ENCODE measurements at places on chromosomes 11 and 22.

DNA sequence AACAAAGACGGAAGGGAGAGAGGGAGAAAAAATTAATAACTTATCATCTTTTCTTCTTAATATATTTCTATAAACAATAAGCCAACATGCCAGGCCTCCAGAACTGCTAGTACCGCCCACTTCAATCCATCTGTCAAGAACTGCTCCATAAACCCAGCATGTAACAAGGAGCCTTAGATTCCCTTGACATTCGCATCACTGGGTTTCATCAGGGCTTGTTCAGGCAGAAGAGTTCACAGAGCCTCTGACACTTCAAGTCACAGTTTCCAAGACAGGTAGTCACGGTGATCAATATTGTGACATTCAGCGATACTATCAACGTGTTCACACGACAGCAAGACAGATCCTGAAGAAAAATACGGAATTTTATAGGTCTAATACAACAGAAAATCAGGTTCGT lies 61.7 kb downstream of the LARGE2 start:
- DNase-seq: no peak

DNA sequence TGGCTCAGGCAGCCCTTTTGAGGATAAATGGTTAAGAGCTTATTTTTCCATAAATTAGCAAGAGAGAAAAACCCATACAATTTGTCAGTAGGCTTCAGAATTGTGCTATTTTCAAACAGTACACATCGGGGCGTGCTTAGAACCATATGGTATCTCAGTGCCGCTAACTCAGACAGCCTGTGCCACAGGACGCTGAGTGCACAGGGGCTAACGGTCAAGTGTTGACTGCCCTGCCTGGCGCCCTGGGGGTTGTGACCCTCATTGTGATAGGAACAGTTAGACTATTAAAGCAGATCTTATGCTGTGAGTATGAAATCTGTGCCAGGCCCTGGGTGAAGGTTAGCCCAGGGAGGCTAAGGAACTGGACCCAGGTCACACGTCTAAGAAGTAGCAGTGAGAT lies 1519.7 kb downstream of the BRD1 start:
- no peak for DNase-seq

DNA sequence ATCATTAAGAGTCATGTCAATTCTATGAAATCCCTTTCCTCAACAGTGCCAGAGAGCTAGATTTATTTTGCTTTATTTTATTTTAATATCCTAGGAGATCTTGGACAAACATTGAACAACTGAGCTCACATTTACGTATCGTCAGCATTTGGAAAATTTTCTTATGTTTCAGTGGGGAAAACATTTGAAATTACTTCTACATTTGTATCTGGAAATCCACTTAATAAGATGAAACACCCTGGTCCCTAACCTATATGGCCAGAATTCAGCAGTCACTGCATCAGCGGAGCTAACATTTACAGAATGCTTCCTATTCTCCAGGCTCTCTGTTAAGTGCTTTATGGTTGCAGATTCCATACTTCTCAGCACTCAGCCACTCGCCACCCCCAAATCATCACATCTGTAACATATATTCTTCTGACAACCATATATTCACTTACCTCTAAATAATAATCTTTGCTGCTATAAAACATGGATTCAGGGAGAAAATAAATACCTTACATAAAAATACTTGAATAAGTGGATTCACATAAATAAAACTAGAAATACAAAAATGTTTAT lies 773.9 kb downstream of the JRKL start:
- no peak for DNase-seq

DNA sequence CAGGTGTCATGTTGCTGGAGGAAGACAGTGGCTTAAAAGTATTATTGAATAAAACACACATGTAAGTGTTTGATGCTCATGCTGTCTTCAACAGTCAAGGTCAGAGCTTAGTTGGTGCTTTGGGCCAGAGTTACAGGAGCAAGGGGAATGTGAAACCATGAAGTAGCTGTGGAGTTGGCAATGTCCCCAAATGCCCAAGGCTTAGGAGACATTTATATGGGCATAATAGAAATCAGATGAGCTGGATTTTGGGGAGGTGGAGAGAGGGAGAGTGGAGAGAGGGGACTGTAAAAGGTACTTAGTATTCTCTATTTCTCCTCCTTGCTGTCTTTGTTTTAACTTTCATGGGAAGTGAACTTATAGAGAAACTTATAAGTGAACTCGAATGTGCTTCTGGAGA lies 407.8 kb downstream of the ETS1 start:
- no peak for DNase-seq

- DNase-seq: no peak
These were observed 5.7 kb downstream of the C1QTNF6 start for GRCh38 chr22:37182101-37182948.

DNA sequence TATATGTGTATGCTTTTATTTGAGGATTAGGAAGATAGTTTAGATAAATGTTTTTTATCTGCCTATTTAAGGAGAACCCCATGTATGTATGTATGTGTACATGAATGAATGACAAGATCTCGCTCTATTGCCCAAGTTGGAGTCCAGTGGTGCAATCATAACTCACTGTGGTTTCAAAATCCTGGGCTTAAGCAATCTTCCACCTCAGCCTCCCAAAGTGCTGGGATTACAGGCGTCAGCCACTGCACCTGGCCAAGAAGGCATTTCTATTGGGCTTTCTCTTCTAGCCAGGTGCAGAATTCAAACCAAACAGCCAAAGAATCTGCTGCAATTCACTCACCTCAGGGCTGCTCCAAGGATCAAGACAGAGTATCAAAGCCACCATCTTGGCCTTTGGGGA lies 25.5 kb upstream of the DGKZ start:
- no peak for DNase-seq

DNA sequence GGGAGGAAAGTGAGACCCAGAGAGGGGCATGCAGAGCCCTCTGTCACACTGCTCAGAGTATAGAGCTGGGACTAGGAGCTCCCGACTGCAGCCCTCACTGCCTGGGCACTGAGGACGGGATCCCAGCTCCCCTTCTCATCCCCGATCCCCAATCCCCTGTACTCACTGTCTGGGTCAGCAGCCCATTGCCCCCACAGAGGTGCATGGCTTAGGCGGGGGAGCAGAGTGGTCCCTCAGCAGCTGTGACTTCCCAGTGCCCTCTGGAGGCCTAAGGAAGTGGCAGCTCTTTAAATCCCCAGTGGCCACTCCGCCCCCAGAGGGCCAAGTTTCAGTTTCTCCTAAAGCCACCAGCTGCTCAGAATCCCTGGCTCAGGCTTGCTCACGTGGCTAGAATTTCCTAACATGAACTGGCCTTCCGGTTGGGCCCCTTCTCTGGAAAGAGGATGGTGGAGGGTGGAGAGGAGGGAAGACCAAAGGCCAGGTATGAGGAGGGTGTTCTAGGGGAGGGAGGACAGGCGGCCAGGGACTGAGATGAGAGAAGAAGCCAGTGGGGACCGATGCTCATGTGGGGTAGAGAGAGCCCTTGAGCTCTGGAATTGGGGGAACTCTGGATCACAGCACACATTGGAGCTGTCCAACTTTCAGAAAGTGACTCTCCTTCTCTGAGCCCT lies at the start of gene BATF2:
BATF2 (minus strand) TSS at position 262 of the 671 bp plus-strand sequence; CDS start at position 205, 57 bp downstream.
- no peak for DNase-seq

GRCh38 chr11:45848654-45849081 lies 1.4 kb downstream of the CRY2 start:
- no peak for DNase-seq

DNA sequence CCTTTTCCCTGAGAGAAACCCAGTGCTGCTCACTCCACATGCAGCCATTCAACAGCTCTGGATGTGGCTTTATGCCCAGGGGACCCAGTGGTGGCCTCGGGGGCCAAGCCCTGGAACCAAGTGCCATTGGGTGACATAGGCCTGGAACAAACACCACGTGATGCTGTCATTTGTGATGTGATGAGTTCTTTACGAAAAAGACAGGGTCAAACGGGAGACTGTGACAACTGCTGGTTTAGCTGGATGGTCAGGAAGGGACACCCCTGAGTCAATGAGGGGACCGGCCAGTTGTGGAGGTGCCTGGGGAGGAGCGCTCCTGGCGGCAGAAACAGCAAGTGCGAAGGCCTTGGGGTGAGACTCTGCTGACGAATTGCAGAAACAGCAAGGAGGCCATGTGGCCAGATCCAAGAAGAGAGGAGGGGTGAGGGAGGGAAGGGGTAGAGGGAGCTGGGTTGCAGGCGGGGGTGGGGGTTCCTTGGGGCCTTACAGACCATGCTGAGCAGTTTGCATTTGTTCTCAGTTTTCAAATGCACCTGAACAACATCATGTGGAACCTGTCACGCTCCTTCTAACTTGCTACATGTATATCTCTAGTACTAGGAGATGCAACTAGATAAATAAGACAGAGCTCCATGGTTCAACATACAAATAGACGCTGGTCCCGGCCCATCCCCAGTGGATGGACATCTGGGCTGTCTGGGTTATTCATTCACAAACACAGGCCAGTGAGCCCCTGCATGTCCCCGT lies 56.1 kb downstream of the IGLL5 start:
- DNase-seq: peak; percentile 52

DNA sequence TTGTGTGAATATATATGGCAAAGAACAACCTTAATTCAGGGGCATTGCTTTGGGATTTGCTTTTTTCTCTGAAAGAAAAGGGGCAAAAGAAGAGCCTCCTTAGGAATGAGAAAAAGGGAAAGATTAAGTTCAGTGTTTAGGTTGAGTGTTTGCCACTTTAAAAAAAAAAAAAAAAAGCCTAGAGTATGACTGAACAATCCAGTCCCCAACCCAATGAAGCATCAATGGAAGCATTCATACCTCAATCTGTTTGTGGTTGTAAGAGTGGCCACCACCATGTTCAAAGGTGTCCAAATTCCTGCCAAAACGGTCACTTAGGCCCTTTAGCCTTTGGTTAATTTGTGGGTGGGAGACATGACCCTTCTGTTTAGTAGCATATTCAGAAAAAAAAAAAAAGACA lies 260.6 kb downstream of the SOX6 start:
- DNase-seq: no peak

DNA sequence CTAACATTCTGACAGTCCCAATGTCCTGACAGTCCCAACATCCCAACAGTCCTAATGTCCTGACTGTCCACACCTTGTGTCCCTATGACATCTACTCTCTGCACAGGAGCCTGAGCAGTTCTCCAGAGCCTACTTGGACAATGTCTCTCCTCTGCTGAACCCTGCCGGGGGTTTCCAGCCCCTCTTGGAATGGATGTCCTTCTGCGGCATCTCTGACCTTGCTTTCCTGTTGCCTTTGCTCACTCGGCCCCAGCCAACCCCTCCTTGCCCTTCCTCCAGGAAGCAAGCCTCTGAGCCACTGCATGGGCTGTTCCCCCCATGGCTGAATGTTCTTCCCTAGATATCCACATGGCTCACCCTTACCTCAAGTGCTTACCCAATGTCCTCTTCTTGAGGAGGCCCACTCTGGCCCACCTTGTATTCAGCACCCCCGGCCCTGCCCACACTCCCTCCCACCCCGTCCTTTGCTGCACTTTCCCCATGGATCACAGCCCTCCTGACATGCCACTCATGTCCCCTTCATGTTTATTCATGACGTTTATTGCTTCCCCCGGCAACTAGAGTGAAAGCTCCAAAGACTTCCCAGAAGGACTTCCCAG lies 59.5 kb downstream of the DHCR7 start:
- DNase-seq: no peak

DNA sequence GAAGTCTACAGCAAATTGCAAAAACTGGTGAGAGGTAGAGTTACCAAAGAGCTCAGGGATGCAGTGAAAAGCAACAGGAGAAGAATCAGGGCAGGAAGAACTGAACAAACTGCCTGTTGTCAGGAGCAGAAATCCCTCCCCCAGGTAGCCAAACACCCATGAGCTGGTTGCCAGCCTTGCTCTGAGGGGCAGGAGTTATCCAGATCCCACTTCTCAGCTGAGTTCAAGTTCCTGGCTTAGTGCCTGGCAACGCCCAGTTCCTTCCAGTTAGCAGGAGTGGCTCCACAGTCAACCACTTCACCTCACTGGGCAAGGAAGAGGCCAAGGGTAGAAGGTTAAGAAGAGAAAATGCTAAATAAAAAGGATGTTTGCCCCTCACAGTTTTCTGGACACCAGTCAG lies 1.9 kb upstream of the MPZL2 start:
- DNase-seq: no peak

- DNase-seq: no peak
These were observed 45.5 kb downstream of the PACSIN2 start for GRCh38 chr22:42969348-42969975.

DNA sequence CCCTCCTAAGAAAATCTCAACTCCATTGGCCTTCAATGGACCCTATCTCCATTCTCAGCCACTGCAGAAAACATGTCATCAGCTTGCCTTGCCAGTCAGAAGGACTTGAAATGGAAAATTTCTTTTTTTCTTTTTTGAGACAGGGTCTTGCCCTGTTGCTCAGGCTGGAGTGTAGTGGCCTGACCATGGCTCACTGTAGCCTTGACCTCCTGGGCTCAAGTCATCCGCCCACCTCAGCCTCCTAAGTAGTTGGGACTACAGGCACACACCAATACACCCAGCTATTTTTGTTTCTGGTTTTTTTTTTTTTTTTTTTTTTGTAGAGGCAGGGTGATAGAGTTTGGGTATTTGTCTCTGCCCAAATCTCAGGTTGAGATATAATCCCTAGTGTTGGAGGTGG lies 29.0 kb downstream of the AGBL2 start:
- no peak for DNase-seq

DNA sequence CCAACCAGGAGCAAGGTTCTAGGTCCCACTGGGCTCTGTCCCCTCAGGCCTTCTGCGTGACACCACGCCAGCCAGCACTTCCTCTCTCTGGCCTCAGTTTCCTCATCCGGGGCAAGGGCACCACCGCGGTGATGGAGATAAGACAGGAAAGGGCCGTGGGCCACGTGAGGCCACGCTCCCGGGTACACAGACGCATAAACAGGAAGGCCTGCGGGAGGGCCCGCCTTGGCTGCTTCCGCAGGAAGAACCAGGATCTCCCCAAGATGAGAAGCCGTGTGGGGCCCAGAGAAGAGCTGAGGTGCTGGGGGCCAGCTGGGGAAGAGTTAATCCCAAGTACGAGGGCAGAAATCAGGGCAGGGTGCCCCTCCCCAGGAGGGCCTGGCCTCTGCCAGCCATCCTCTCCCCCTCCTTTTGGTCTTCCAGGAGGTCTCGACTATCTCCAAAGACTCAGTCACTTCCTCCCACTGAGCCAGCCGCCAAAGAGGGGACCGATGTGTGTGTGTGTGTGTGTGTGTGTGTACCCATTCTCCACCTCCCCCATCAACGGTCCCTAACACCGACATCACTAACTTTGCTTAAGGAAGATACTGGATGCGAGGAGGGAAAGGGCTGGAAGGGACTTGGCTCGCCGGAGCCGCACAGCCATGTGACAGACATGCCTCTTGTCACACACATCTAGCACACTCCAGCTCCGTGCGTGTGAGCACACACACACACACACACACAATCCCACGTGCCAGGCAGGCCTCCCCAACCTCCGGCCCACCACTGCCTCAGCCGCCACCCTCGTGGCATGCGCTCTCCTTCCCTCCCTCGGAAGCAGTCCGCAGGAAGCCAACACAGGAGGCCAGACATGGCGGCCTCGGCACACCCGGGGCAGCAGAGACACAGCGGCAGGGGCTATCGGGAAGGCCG lies 1.4 kb downstream of the MFNG start:
- DNase-seq: no peak

GRCh38 chr11:8615291-8616032 lies 21.4 kb upstream of the STK33 start:
- DNase-seq: no peak

Measured in suprapubic skin (tissue), 4 donors.